ENCODE measurements at places on chromosomes 13 and 19.

DNA sequence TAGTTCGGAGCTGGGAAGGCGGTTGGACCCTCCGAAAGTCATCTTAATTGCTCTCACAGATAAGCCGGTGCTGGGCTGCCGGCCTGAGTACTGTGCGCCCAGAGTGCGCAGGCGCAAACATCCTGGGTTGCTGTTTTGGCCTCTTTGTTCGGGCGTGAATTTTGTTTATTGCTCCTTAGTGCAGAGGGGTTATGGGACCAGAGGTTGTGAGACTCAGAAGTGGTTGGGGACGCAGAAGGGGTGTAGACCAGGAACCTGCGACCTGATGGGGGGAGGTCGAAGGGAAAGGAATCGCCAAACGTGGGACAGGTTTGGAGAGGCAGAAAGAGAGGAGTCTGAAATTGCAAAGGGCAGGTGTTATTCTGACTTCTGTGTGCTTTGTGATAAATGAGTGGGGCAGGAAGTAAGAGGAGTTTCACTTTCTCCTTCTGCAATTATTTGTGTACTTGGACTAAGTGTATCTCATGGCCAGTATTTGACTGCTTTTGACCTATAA lies 607 bp upstream of the ZNF566 start:
- peaks cover 25% of the 10 kb centered on the region for H3K4me1 ChIP-seq
- H3K36me3 ChIP-seq = peaks cover 2% of the 10 kb centered on the region
- H3K27ac ChIP-seq = peak overlapping the region; percentile 92

- no peaks in the 10 kb centered on the region for H3K36me3 ChIP-seq
These were observed 6.6 kb downstream of the HCN2 start for GRCh38 chr19:596263-596655.

DNA sequence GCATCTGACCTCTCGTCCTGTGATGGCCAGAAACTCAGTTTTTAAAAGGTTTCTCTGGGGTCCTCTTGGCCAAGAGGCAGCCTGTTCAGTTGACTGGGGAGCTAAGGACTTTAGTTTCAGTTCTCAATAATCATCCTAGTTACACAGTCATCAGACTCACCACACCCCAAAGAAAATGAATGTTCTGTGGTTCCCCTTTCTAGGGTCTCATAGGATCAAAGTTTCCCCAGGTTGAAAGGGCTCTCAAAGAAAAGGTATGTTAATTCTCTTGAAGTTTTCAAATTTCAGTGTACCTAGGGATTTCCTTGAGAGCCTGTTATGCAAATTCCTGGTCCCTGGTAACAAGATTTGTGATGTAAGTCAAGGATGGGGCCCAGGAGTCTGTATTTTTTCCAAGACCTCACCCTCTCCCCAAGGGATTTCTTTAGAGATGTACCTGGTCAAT lies 94.9 kb downstream of the FAM216B start:
- H3K4me3 ChIP-seq = peak overlapping the region; percentile 73
- H3K4me1 ChIP-seq = peaks cover 25% of the 10 kb centered on the region
- H3K36me3 ChIP-seq = peaks cover 3% of the 10 kb centered on the region
- H3K27ac ChIP-seq = peak overlapping the region; percentile 96
- H3K27me3 ChIP-seq = peaks cover 1% of the 10 kb centered on the region

- no peak for DNase-seq
- H3K27me3 ChIP-seq = no peaks in the 10 kb centered on the region
- no peaks in the 10 kb centered on the region for H3K4me1 ChIP-seq
- no peak overlapping the region for H3K27ac ChIP-seq
These were observed 1249.4 kb upstream of the SLC10A2 start for GRCh38 chr13:104315606-104316005.

GRCh38 chr19:38304352-38304865 lies 358 bp downstream of the C19orf33 start:
- H3K27me3 ChIP-seq = no peaks in the 10 kb centered on the region
- no peak for DNase-seq
- no peak overlapping the region for H3K27ac ChIP-seq

DNA sequence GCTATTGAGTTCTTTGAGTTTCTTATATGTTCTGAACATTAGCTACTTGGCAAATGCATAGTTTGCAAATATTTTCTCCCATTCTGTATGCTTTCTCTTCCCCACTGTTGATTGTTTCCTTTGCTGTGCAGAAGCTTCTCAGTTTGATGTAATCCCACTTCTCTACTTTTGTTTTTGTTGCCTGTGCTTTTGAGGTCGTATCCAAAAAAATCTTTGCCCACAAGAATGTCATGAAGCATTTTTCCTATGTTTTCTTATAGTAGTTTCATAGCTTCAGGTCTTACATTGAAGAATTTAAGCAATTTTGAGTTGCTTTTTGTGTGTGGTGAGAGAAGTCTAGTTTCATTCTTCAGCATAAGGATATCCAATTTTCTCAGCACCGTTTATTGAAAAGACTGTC lies 536.7 kb upstream of the ARGLU1 start:
- DNase-seq = no peak
- H3K4me3 ChIP-seq = no peak overlapping the region
- no peaks in the 10 kb centered on the region for H3K27me3 ChIP-seq
- H3K4me1 ChIP-seq = no peaks in the 10 kb centered on the region
- no peak overlapping the region for H3K27ac ChIP-seq
